ENCODE measurements at places on chromosomes 12 and 14.

DNA sequence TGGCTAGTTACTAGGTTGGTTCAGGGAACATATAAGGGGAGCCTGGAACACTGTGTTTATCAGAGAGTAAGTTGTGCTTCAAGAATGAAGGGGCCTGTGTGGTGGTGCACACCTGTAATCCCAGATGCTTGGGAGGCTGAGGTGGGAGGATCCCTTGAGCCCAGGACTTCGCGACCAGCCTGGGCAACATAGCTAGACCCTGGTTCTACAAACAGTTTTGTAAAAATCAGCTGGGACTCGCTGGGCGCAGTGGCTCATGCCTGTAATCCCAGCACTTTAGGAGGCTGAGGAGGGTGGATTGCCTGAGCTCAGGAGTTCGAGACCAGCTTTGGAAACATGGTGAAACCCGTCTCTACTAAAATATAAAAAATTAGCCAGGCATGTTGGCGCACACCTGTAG lies 42.1 kb upstream of the GPR132 start:
- DNase-seq = no peak

- DNase-seq = no peak
Measured at GRCh38 chr12:108637222-108637971, 3.7 kb upstream of the SELPLG start.

- DNase-seq = no peak
Measured at GRCh38 chr12:54215989-54216796, 27.4 kb upstream of the SMUG1 start.

GRCh38 chr12:117067016-117067415 lies 32.2 kb downstream of the TESC start:
- DNase-seq = no peak

DNA sequence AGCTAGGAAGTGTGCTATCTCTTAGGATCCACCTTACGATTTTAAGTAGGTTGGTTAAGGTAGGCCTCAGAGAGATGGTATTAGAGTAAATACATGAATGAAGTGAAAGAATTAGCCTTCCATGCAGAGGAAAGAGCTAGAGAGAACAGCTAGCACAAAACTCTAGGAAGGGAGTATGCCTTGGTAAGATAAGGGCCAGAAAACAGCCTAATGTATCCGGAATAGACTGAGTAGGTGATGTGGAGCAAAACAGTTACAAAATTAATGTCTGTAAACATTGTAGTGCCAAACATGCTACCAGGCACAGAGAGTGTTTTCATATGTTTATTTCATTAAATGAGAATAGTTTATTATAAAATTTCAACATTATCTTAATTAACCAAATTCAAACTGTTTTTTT lies 315.1 kb downstream of the SOX5 start:
- DNase-seq = no peak

GRCh38 chr12:39102474-39103209 lies 197.3 kb upstream of the CPNE8 start:
- no peak for DNase-seq

DNA sequence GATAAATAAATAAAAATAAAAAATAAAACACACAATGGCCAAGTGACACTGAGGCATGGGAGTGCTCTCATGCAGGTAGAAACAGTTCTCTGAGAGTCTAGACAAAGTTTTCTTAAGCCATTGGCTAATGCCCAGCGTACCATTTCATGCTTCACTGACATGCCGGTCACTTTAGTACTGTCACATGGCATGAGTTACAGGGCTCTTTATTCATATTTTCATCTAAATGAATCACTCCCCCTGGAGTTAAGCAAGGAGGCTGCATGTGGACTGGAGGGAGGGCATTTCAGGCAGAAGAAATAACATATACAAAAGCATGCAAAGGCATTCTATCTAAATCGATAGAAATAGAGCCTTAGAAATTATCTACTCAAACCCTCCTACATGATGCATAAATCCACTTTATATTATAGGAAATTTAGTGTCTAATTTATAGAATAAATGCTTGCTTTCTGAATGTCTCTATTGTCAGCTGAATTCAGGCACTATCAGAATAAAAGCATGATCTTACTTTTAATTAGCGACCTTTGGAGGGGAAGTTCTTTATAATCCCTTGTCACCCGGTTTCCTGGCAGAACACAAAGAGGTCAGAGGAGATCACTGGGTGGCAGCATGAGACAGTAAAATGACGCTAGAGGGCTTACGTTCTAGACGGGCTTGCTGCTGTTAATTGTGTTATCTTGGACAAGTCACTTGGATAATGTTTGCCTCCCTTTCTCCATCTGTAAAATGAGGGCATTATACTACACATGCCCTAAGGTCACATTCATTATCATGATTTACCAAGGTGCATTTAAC lies 17.5 kb downstream of the DYRK4 start:
- peak; percentile 38 for DNase-seq

DNA sequence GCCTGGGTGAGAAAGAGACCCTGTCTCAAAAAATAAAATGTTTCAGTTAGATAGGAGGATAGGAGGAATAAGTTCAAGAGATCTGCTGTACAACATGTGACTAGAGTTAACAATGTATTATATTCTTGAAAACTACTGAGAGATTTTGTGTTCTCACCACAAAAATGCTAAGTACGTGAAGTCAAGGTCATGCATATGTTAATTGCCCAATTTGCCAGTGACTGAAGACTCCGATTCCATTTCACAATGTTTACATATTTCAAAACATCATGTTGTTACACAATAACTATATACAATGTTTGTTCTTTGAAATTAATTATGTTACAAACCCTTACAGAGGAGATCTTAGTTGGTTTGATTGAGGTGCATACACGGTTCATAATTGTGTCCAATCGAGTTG lies 52.1 kb downstream of the SLC15A4 start:
- no peak for DNase-seq

DNA sequence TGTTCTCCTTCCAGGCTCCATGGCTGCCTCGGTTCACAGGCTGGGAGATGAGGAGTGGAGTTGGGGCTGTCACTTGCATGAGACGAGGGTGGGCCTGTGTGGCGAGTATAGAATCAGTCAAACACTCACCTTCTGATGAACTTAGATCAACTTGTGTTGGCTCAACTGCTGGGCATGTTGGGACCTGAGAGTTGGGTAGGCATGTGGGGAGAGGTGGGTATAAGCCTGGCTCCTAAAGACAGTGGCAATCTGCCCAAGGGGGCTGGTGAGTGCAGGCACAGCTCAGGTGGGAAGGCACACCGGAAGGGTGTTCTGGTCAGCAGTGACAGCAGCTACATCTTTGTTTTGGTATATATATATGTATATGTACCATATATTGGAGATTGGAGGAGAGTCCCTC lies 30.1 kb upstream of the TDRD9 start:
- no peak for DNase-seq

- DNase-seq = no peak
Measured at GRCh38 chr12:92272061-92272964, 126.7 kb upstream of the BTG1 start.

- no peak for DNase-seq
Measured at GRCh38 chr14:57933349-57933748, 67.5 kb upstream of the SLC35F4 start.

DNA sequence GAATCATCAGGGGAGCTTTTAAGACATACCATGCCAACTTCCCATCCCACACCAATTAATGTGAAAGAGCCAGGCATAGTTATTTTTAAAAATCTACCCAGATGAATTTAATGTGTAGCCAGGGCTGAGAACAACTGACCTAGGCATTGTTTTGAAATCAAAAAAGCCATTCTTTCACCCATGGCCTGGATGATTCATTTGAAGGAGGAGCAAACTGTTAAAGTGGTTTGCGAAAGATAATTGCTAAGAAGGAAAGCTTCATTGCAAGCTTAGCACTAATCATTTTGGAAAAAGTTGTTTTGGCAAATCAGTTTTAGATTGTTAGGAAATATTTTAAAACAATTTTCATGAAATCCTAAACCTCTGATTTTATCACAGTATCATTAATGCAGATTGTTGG lies 2.1 kb upstream of the GTSF1 start:
- DNase-seq = no peak

DNA sequence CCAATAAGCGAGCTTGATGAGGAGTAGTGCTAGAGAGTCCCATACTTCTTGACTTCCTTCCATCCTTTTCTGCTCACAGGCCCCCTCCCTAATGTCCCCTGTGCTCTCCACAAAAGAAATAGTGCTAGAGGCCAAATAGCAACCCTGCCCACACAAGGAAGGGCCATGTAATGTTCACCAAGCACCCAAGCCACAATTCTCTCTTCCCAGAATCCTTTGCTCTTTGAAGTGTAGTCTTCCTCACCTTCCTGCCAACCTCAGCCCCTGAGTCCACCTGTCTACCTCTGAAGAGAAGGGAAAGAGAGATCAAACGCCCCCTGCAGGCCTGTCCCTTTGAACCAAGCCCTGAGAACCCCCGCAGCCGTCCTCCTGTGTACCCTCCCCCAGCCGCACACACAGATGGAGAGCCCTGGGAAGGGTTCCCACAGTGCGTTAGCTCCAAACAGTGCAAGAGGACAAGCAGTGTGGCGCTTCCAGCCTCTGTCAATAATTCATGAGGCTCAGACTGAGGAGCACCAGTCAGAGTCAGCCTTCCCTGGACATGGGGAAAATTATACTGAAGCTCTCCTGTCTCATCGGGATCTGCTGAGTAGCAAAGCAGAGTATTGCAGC lies 1.9 kb upstream of the DHRS4 start:
- peak; percentile 56 for DNase-seq

DNA sequence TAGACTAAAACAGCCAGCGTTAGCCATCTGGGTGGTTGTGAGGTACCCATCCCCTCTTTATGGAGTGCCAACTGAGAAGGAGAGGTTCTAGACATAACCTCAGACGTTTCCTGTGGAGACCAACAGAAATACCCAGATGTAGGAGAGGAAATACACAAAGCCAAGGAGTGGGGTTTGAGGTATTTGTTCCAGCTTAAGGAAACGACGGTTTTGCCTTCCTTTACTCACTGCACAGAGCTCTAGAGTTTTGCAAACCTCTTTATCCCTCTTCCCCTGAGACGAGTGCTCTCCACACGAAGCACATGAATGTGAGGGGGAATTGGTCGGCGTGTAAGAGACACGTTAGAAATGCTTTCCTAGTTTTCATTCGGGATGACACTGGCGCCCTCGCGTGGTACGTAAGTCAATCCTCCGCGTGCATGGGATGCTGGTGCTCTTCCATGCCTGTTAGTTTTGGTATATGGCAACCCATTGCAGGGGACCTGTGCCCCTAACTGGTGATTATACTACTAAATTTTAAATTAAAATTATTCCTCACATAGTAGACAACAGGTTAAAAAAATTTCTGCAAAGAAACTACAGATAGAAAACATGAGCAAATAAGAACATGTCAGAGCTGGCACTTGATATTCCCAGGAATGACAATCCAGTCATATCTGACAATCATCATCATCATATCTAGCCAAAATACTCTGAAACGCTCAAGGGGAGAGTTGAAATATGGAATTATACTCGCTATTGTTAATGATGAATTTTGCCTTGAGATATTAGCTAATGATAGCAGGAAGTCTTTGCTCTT lies 121.7 kb downstream of the PPM1H start:
- peak; percentile 87 for DNase-seq

DNA sequence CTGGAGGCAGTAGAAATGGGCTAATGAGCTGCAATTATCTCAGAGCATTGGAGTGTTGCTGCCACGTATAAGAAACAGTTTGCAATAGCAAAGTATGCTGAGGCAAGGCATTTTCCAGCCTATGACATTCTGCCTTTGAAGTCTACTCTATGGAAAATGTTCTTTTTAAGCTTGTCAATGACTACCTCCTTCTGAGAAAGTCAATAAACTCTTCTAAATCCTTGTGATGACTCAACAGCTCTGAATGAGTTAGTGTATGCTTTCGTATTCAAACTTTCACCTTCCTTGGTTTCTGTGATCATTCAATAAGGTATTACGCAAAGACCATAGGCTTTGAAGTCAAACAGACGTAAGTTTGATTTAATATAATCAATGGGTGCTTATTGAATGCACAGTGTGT lies 111.2 kb downstream of the CAPZA3 start:
- peak; percentile 21 for DNase-seq

DNA sequence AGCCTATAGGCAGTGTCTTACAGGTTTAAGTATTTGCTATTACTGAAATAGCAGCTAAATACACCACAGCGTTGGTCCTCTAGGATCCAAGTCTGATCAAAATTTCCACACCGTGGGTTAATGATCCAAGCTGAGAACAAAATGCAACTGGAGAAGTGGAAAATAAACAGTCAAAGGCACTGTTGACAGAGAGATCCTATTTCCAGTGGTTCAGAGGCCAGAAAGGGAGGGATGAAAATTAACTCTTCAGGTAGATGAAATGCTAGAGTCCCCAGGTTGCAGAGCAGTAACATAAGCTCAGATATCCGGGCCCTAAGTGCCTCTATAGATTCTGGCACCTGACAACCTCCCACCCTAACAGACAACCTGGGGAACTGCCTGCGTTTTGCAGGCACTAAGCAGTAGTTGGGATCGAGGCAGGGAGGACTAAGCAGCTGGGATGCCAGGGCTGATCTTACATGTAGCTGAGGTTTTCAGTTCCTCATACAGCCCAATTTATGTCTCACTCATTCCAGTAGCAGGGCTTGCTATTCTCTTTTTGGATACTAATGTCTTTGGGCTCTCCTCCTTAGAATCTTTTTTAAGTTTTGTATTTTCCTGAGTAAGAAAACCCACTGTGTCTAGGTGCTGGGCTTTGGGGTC lies 42.7 kb upstream of the CRACR2A start:
- peak; percentile 23 for DNase-seq

GRCh38 chr14:35134329-35135123 lies 12.2 kb downstream of the PRORP start:
- no peak for DNase-seq

GRCh38 chr12:40010899-40011774 lies 94.7 kb downstream of the SLC2A13 start:
- peak; percentile 45 for DNase-seq
